ENCODE measurements at places on chromosomes 16 and 17. TPM values are rescaled to one million over a fixed set of nuclear protein-coding genes. Genes with fewer than 3 reads are reported as not detected.

Gene TEKT5
- not detected for total RNA-seq

Gene CSH2
- not detected for total RNA-seq

Gene HYDIN
- total RNA-seq: 1.6 TPM

DNA sequence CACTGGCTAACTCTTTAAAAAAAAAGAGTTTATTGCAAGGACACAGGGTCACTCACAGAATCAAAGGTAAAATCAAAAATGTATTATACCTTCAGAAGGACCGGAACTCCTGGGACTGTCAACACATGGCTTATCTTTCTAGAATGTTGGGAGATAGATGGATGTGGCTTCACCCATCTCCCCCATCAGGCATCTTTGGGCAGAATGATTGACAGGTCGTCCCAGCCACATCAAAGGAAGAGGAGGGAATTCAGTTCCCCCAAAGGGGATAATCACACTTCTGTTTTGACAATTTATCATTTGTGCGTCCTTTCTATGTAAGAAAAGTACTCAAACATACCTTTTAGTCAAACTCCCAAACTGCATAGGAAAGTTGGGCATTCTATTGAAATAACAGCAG is 228.6 kb upstream of the CDH5 start:
- no peak for DNase-seq
- H3K36me3 ChIP-seq: no peaks in the 10 kb centered on the region
- no peaks in the 10 kb centered on the region for H3K27me3 ChIP-seq

DNA sequence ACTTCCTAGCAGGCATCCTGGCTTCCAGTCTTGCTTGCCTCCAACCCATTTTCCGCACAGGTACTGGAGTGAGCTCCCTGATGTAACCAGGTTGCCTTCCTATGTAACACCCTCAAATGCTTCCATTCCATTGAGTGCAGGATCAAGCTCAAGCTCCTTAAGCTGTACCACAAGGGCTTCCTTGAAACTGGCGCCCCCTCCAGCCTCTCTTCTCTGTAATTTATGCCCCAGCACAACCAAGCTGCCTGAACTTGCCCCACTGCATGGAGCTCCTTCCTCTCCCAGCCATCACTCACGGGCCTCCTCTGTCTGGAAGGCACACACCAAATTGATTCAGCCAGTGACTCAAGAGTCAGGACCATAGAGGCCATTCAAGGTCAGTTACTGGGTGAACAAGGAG is 234.8 kb upstream of the RPL38 start:
- no peak overlapping the region for H3K4me3 ChIP-seq
- H3K27me3 ChIP-seq: peaks cover 85% of the 10 kb centered on the region
- peaks cover 8% of the 10 kb centered on the region for H3K4me1 ChIP-seq
- H3K36me3 ChIP-seq: no peaks in the 10 kb centered on the region
- H3K27ac ChIP-seq: no peak overlapping the region
- DNase-seq: no peak

- H3K4me1 ChIP-seq: peaks cover 25% of the 10 kb centered on the region
- H3K27ac ChIP-seq: no peak overlapping the region
- H3K36me3 ChIP-seq: no peaks in the 10 kb centered on the region
- H3K27me3 ChIP-seq: no peaks in the 10 kb centered on the region
- H3K4me3 ChIP-seq: no peak overlapping the region
- no peak for DNase-seq
Observed at GRCh38 chr16:53745753-53746266, 41.9 kb downstream of the FTO start.

- no peaks in the 10 kb centered on the region for H3K4me1 ChIP-seq
- DNase-seq: no peak
- H3K27ac ChIP-seq: no peak overlapping the region
- H3K27me3 ChIP-seq: no peaks in the 10 kb centered on the region
Observed at GRCh38 chr16:81296631-81297030, 18.1 kb upstream of the GAN start.

GRCh38 chr17:35433075-35433894 is 985 bp upstream of the SLFN12 start:
- H3K36me3 ChIP-seq: no peaks in the 10 kb centered on the region
- no peaks in the 10 kb centered on the region for H3K27me3 ChIP-seq
- peak overlapping the region; percentile 93 for H3K27ac ChIP-seq
- DNase-seq: peak; percentile 56
- peaks cover 34% of the 10 kb centered on the region for H3K4me1 ChIP-seq
- peak overlapping the region; percentile 70 for H3K4me3 ChIP-seq

DNA sequence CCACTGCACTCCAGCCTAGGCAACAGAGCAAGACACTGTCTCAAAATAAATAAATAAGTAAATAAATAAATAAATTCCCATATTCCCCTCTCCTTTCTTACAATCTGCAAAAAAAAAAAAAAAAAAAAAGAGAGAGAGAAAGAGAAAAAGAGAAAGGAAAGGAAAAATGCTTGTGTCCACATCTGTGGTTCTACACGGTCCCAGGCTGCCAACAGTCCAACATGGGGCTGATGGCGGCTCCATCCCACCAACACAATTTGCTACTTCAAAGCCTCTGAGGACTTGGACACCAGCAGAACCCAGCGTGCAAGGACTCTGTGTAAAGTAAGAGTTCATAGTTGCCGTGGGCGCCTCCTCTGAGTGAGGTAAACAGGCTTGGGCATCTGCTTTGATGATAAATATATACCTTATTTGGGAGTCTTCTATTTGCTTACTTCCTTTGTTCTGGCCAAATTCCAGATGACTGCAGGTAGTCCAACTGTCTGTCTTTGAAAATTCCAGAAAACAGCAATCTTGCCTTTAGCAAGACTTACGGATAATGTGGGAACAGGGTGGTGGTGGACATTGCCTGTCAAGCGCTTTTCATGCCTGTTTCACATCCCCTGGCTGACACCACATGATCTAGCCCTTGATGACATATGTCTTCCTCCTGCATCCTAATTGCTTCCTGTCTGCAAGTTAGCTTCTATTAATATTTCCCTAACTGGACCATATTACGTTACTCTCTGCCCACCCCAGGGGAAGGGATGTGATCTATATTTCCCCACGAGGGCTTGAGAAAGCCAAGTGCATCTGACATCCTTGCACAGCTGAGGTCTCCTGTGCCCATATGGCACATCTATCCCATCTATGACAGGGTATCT is 10.1 kb downstream of the LITAF start:
- no peaks in the 10 kb centered on the region for H3K27me3 ChIP-seq
- DNase-seq: peak; percentile 7
- H3K27ac ChIP-seq: no peak overlapping the region
- H3K4me3 ChIP-seq: no peak overlapping the region
- H3K36me3 ChIP-seq: peaks cover 8% of the 10 kb centered on the region

GRCh38 chr17:76166168-76166567 is 25.1 kb upstream of the FOXJ1 start:
- no peak overlapping the region for H3K4me3 ChIP-seq
- no peak overlapping the region for H3K27ac ChIP-seq
- no peaks in the 10 kb centered on the region for H3K27me3 ChIP-seq
- H3K36me3 ChIP-seq: no peaks in the 10 kb centered on the region
- H3K4me1 ChIP-seq: no peaks in the 10 kb centered on the region
